SW 1271 (cell line): ENCODE measurements at places on chromosomes 16 and 17.

DNA sequence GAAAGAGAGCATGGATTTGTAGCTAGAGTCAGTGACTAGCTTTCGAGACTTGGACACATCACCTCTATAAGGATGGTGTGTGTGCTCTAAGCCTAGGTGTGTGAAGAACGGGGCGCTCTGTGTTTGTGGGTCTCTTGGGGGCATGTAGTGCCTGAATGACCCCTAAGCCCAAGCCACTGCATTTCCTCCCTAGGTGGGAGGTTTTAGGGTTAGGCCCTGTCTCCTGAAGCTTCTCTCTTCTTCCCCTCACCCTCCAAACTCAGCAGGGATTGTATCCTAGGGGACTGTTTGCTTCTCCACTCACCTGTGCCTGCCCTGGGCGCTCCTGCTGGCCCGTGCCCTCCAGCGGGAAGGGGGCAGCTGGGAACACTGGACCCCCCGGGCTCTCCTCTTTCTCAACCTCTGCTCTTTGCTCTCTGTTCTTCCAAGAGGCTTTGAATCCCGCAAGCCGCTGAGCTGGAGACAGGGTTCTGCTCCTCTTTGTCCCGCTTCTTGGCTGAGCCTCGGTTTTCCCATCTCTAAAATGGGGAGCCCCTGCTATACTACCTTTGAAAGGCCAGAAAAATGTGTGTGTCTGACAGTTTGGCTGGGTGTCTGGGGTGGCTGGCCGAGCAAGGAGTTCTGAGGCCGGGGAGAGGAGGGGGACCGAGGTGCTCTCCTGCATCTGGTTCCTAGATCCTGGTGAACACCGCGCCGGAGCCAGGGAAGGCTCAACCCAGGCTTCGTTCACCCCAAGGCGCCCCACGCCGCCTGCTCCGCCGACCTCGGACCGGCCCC is 810 bp downstream of the CYGB start:
- no peak for DNase-seq

- no peak for DNase-seq
Measured at GRCh38 chr17:74568106-74568873, 981 bp upstream of the CD300H start.

DNA sequence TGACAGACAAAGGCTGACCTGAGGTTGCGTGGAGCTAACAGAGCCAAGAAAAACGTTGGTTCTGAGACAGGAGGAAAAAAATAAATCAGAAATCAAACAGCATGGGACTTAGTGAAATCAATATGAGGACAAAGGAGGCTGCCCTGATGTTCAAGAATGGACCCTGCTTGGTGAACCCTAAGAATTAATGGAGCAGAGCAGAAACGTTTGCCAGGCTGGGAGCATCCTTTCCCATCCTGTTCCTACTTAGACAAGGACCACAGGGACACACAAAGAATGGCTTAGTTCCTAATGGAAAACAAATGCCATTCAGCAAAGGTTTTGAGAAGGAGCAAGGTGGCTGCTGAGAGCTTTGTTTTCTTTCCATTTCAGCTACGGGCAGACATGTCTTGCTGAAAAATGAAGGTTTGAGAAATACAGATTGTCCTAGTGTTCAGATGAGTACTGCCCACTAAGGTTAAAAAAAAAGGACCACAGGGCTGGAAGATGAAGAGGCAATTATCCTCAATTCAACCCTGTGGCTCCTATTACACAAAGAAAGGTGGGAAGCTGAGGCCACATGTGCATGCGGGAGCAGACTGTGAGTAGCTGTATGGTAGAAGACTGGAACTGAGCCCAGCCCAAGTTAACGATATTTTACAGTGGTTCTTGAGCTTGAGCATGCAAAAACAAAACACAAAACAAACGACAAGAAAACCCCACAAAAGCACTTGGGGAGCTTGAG is 230.1 kb downstream of the SLC39A11 start:
- no peak for DNase-seq

DNA sequence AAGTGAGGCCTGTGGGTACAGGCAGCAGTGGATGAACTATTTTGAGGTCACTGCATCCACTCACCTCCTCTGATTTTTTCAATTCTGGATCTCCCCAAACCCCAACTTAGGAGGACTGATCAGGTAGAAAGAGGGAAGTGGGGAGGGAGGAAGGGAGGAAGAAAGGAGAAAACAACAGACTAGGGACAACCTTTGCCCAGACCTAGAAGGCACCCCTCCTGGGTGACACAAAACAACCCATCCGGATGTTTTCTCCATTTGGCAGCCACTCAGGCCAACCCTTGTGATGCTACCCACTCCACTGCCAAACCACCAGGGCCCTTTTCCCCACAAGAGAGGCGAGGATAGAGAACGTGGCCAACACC is 2.7 kb downstream of the ORMDL3 start:
- no peak for DNase-seq

DNA sequence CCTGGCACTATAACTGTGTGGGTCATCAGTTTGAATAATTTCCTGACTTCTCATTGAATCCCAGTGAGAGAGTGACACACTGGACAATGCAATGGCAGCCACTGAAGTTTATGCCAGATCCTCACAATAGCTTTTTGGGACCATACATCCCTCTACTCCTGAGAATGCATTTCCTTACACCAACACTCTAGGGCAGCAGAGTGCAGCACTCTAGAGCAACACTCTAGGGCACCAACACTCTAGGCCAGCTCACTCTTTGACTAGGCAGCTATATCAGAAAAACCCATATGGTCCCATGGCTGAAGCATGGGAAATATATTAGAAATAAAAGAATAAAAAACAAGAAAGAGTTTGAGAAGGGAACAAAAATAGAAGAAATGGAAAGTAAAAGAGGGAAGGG is 309.2 kb downstream of the MAP2K6 start:
- no peak for DNase-seq

- DNase-seq: no peak
Measured at GRCh38 chr17:78341559-78342448, 18.1 kb downstream of the SOCS3 start.
